ENCODE measurements at places on chromosomes 1 and 21.

GRCh38 chr1:56215771-56216170 is 363.6 kb downstream of the PLPP3 start:
- no peak for DNase-seq

DNA sequence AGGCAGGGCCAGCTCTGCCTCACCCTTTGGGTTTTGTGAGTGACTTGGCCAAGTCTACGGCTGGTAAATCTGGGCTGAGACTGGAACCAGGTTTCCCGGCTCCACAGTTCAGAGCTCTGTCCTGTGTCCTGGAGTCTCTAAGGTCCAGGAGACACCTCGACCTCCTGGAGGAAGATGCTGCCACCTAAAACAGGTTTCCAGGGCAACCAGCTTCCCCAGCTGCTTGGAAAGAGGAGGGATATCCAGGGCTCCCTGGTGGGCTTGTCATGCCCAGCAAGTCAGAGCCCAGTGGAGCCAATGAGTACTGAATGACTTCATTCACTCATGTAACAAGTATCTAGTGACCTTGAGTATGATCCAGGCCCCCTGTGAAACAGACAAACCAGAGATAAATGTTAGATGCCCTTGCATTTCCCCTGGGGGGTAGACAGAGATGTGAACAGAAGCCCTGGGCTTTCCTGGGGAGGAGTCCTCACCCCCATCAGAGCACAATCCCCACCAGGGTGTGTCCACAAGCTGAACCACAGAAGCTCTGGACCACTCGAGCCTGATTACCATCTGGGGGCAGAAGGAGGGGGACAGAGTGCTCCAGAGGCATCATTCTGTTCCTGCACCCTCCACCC is 181.2 kb upstream of the RAB4A start:
- no peak for DNase-seq

DNA sequence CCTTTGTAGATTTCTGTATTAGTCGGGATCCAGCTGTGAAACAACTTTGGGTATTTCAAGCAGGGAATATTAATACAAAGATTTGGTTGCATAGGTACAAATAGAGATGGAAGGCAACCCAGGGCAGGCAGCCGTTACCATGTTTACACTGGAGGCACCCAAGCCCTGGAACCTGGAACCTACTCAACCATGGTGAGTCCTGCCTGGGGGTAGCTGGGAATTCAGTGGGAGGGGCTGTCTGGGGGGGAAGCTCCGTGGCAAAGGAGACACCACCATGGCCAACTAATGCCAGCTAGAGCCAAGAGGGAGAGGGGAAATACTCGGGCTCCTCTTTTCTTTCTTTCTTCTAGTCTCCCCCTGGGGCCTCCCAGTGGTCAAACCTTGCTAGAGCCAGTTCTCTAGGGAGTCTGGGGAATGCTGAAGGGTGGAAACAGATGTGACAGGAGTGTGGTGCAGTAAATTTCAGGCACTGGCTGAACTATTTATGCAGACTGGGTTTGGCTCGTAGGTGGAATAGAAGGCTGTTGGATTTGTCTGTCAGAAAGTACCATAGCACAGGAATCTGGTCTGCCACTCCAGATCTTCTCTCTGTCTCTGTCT is 91.9 kb upstream of the CACNA1E start:
- no peak for DNase-seq

DNA sequence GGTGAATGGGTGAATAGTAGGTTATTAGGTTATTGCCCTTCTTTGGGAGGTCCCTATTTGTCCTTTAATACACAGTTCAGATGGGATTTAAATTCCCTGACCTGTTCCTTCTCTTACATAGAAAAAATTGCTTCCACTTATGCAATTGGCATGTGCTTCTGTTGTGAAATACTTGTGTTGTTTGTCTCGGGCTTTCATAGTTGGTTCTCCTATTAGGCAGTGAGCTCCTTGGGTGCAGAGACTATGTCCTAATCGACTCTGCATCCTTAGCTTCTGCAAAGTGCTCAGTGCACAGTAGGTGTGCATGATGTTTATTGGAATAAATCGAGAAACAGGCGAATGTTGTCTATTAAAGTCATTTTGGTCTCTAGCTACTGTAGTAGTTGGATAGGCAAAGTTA is 1.3 kb upstream of the PDE4B start:
- DNase-seq: no peak

GRCh38 chr21:37916310-37917051 is at the start of gene KCNJ6:
Gene KCNJ6, minus strand, starts transcription at chr21:37916457. Its CDS starts 75,775 bp downstream, at chr21:37840682.
- no peak for DNase-seq

DNA sequence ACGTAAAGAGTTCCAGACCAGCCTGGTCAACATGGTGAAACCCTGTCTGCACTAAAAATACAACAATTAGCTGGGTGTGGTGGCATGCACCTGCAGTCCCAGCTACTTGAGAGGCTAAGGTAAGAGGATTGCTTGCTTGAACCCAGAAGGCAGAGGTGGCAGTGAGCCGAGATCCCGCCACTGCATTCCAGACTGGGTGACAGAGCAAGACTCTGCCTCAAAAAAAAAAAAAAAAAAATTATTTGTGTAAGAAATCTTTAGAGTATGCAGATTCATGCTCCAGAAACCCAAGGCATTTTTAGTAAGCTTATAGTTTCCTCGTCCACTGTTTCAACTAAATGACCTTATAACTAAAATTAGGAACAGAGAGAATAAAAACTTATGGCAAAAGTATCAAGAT is 51.3 kb downstream of the ABL2 start:
- no peak for DNase-seq

DNA sequence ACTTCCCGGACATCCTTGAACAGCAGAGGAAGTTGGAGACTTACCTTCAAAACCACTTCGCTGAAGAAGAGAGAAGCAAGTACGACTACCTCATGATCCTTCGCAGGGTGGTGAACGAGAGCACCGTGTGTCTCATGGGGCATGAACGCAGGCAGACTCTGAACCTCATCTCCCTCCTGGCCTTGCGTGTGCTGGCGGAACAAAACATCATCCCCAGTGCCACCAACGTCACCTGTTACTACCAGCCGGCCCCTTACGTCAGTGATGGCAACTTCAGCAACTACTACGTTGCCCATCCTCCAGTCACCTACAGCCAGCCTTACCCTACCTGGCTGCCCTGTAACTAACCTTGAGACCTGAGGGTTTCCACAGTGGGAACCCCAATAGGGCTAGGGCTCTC is 17.9 kb downstream of the TENT5C start:
- DNase-seq: no peak

Measured in stimulated activated CD8-positive, alpha-beta memory T cell treated with anti-CD3 and anti-CD28 coated beads, Interleukin-7, amount 100 ng/mL, for 1 hour (primary cell).